Activated CD4-positive, alpha-beta T cell treated with anti-CD3 and anti-CD28 coated beads, Interleukin-10, Interleukin-2, amounts not matched to agents 100 ng/mL and 50 ng/mL, durations not matched to agents 16 hours and 8 hours (primary cell): ENCODE measurements at places on chromosomes 13 and 19.

DNA sequence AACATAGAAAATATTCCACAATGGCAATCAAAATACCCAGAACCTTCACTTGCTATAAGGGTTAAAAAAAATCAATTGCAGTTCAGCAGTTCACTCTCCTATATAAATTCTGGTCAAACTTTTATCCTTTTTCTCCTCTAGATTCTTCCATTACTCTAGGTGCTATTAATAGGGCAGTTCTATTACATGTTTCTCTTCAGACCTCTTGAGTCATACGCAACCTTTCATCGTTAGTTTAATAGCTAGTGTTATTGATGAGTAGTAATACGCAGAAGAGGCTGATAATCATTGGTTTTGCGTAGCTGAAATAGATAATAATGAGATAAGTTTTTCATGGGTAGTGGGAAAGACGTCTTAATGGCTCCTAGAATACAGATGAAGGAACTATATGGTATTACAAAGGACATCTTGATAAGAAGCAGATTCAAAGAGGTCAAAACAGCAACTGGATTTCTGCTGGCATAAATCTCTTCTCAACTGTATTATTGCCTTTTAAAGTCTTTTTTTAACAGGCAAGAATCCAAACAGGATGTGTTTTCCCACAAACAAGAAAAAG is 118.3 kb upstream of the STARD13 start:
- DNase-seq: no peak

DNA sequence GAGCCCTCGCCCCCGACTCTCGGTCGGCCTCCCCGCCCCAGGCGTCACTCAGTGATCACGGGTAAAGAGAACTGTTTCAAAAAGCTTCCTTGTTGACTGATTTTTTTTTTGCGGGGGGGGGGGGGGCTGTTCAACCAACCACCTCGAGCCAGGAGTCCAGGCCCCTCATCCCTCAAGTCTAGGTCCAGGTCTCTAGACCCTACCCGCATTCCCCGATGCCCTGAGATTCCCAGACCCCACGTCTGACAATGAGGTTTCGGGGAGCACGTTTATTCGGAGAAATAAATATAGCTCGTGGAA is 4.3 kb downstream of the HRC start:
- no peak for DNase-seq

- no peak for DNase-seq
Measured at GRCh38 chr19:2577722-2578335, 101.9 kb downstream of the GADD45B start.

DNA sequence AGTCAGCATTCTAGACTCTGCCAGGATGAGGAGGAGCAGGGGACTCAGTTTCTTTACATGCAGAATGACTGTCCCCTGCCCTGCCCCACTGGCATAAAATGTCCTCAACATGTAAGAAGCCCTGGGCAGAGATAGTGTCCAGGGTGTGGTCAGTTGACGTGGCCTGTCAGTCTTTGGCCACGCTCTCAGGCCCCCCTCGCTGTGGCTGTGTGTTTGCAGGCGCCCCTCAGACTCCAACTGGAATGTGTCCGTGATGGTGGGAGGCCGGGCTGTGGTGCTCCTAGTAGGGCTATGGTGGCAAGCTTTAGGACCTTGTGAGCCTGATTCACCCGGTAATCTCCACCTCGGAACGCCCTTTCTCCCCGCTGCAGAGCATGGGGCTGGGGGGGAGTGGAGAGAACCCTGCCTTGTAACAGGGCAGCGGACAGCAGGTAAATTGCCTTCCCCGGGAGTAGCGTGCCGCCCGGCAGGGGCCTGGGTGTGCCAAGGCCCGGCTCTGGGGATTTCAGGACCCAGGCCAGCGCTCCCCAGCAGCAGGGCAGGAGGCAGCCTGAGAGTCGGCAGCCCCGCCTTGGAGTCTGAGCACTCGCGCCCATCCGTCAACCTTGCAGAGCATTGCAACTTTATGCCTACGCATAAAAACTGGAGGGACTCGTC is 62.3 kb downstream of the CHST8 start:
- peak; percentile 13 for DNase-seq

GRCh38 chr13:113815151-113816058 is 48.5 kb downstream of the GAS6 start:
- DNase-seq: peak; percentile 68

GRCh38 chr19:56838024-56838908 is 2.3 kb downstream of the PEG3 start:
- DNase-seq: peak; percentile 1

DNA sequence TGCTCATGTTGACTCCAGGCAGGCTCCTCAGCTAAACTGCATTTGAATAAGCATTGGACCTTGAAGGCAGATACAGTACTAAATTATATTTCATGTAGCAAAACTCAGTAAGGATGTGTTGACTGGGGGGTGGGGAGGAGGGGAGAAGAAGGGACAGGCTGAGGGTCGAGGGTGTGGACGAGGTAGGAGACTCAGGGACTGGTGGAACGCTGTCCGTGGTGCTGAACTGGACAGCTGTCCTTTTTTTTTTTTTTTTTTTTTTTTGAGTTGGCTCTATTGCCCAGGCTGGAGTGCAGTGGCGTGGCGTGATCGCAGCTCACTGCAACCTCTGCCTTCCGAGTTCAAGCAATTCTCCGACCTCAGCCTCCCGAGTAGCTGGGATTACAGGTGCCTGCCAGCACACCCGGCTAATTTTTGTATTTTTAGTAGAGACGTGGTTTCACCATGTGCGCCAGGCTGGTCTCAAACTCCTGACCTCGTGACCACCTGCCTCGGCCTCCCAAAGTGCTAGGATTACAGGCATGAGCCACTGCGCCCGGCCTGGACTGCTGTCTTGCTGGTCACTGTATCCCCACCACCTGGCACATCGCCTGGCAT is 33.2 kb upstream of the CASP14 start:
- no peak for DNase-seq

GRCh38 chr13:107822006-107822405 is 393.3 kb downstream of the LIG4 start:
- no peak for DNase-seq
